Aorta (tissue), 5 donors: ENCODE measurements at places on chromosomes 6 and 20. TPM values are rescaled to one million over a fixed set of nuclear protein-coding genes. Genes with fewer than 3 reads are reported as not detected.

DNA sequence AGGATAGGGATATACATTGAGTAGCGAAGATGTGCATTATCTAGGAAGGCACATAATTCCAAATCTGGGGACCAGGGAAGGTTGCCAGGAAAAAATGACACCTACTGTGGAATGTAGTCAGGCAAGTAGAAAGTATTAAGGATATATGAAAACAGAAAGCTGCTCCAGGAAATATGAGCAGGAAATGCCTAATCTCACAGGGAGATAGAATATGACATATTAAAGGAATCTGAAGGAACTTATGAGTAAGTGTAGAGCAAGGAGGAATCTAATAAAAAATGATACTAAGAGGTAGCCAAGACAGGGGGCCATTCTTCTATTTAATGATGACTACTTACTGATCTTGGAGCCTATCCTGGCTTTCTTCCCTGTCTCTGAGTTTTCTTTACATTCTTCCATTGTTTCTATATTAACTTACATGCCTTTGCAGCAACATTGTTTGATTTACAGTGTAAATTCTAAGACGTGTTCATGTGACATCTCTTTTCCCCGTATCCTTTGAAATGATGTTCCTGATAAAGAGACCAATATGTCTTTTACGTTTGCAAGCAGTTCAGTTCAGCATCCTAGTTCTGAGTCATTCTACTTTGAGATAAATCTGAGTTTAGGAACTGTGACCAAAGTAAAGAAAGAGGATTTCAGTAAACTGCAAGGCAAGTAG is 58.6 kb downstream of the TINAG start:
- no peaks in the 10 kb centered on the region for H3K36me3 ChIP-seq
- H3K27me3 ChIP-seq, result no peaks in the 10 kb centered on the region
- H3K27ac ChIP-seq, result no peak overlapping the region
- no peaks in the 10 kb centered on the region for H3K4me1 ChIP-seq
- no peak overlapping the region for H3K4me3 ChIP-seq
- no peak for DNase-seq

GRCh38 chr6:63816401-63816981 is 180.9 kb downstream of the PHF3 start:
- DNase-seq, result no peak
- no peak overlapping the region for H3K4me3 ChIP-seq
- H3K27me3 ChIP-seq, result no peaks in the 10 kb centered on the region
- H3K36me3 ChIP-seq, result no peaks in the 10 kb centered on the region
- H3K4me1 ChIP-seq, result no peaks in the 10 kb centered on the region

GRCh38 chr6:41073968-41074691 is 1.4 kb downstream of the NFYA start:
- peak overlapping the region; percentile 50 for H3K4me3 ChIP-seq
- peak overlapping the region; percentile 75 for H3K27ac ChIP-seq
- H3K27me3 ChIP-seq, result no peaks in the 10 kb centered on the region
- H3K36me3 ChIP-seq, result no peaks in the 10 kb centered on the region
- no peaks in the 10 kb centered on the region for H3K4me1 ChIP-seq

DNA sequence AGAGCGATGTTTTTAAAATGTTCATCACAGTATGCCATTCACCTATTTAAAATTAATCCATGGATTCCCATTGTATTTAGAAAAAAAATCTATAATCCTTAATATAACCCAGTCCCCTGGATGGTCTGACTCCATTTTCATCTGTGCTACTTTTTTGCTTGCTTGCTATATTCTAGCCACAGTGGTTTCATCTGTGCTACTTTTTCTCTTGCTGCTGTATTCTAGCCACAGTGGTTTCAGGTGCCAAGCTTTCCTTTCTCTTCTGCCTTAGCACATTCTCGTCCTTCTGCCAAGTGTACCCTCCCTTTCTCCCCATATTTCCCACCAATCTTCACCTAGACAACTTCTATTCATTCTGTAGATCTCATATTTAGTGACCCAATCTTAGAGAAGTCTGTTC is 33.3 kb upstream of the SOX4 start:
- H3K4me3 ChIP-seq, result no peak overlapping the region
- no peaks in the 10 kb centered on the region for H3K36me3 ChIP-seq
- H3K27ac ChIP-seq, result no peak overlapping the region
- H3K4me1 ChIP-seq, result no peaks in the 10 kb centered on the region
- no peak for DNase-seq
- no peaks in the 10 kb centered on the region for H3K27me3 ChIP-seq

GRCh38 chr6:108831104-108831503 is 17.1 kb upstream of the ARMC2 start:
- no peaks in the 10 kb centered on the region for H3K27me3 ChIP-seq

DNA sequence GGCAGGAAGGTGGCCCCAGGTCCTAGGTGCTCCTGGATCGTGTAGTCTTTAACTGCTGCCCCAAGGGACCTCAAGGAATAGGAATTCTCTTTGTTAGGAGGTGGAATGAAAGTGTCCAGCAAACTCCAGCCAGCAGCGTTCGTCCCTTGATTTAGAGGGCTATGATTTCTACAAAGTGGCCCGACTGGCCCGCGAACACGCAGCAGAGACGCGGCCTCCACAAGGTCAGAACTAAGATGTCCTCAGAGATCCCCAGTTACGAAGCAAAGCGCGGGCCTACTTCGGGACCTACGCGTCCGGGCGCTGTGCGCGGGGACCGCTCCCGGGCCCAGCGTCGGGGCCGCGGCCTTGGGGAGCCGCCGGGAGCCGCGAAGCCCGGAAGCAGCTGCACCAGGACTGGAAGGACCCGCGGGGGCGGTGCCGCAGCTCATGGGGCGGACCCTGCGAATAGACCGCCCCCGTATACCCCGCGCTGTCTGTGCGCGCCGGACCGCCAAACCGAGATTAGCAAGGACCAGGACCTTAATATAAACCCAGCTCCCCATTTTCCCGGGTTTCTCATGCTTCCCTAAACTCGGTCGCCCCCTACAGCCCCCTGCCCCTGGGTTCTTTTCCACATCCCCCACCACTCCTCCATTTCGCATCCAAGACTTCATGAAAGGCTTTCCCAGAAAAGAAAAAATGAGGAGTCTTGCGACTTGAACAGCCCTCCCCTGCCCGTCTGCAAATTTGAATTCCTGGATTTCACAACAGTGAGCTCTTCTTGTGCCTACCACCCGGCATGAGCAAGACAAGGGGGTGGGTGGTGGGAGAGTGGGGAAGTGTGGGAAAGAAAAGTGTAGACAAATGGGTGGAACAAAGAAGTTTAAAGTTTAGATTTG is at the start of gene C6orf47:
TSS of gene C6orf47 (minus strand) at position 398 of the 881 bp plus-strand sequence. CDS start 831 bp downstream, outside the sequence.
- peak; percentile 91 for DNase-seq
- no peaks in the 10 kb centered on the region for H3K27me3 ChIP-seq
- peak within 1 kb of the TSS; percentile 95 for H3K27ac ChIP-seq
- peaks cover 1% of the 10 kb centered on the region for H3K36me3 ChIP-seq
- H3K4me3 ChIP-seq, result peak within 1 kb of the TSS; percentile 85

DNA sequence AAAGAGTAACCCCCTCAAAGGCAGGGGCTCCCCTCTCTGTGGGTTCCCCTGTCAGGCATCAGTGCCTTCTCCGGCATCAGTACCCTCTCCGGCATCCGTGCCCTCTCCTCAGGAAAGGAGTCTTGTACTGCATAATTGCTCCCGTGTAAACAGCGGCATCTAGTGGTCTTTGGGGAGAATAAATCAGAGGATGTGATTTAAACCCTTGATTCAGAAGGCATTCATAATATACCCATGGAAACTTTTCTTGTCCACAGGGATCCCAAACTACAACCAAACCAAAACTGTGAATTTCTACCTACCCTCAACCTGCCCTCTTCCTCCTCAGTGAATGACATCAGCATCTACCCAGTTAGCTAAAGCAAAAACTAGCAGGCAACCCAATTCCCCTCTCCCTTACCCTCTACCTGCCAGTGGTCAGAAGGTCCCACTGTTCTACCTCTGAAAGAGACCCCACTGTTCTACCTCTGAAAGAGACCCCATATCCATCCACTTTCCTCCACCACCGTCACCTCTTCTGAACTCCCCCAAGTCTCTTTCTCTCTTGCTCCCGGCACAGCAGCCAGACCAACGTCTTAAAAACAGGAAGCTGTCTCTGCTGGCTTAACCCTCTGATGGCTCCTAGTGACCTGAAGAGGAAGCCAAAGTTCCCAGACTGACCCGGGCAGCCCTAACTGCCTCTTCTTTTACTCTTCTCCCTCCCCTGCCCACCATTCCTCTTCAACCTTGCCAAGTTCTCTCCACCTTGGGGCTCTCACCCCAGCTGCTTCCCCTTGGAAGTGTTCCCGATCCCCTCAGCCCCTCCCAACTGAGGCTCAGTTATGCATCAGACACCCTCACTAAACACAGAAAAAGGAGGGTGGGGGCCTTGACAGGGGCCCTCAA is 27.2 kb downstream of the UBE2V1 start:
- no peak for DNase-seq
- no peak overlapping the region for H3K4me3 ChIP-seq
- H3K36me3 ChIP-seq, result no peaks in the 10 kb centered on the region
- peaks cover 5% of the 10 kb centered on the region for H3K4me1 ChIP-seq
- H3K27ac ChIP-seq, result no peak overlapping the region
- no peaks in the 10 kb centered on the region for H3K27me3 ChIP-seq

- H3K4me1 ChIP-seq, result no peaks in the 10 kb centered on the region
- no peaks in the 10 kb centered on the region for H3K36me3 ChIP-seq
- H3K27me3 ChIP-seq, result no peaks in the 10 kb centered on the region
- H3K27ac ChIP-seq, result peak overlapping the region; percentile 46
These were observed 1.1 kb upstream of the CD109 start for GRCh38 chr6:73694711-73695411.

- H3K27me3 ChIP-seq, result no peaks in the 10 kb centered on the region
- peaks cover 2% of the 10 kb centered on the region for H3K36me3 ChIP-seq
- DNase-seq, result no peak
- no peak overlapping the region for H3K27ac ChIP-seq
- H3K4me1 ChIP-seq, result no peaks in the 10 kb centered on the region
These were observed 70.2 kb downstream of the RIN2 start for GRCh38 chr20:19828232-19828631.

DNA sequence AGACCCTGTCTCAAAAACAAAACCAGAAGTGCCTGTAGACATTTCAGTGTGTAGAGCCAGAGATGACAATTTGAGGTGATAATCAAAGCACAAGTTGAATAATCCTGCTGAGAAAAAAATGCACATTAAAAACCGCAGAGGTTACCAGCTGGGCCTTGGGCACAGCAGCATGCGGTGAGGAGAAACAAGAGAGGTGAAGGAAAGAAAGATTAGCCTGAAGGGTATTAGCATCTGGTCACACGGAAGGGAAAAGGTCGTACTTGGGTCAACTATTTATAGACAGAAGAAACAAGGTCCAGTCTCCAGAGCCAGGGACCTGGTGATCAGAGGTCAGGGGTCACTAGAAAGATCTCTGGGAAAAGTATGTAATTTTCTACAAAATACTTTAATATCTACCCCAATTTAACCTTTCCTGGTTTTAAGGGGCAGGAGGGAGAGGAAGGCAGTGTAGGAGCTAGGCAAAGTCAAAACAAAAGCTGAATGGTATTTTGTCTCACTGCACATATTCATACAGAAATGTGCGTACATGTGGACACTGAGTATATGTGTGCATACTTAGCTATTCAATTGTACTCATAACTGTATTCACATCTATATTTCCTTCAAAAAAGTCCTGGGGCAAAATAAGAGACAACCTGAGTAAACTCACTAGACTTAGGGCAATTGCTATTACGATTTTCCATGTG is 10.1 kb downstream of the MAP7 start:
- no peaks in the 10 kb centered on the region for H3K27me3 ChIP-seq
- no peaks in the 10 kb centered on the region for H3K4me1 ChIP-seq
- DNase-seq, result no peak
- no peaks in the 10 kb centered on the region for H3K36me3 ChIP-seq
- no peak overlapping the region for H3K27ac ChIP-seq

DNA sequence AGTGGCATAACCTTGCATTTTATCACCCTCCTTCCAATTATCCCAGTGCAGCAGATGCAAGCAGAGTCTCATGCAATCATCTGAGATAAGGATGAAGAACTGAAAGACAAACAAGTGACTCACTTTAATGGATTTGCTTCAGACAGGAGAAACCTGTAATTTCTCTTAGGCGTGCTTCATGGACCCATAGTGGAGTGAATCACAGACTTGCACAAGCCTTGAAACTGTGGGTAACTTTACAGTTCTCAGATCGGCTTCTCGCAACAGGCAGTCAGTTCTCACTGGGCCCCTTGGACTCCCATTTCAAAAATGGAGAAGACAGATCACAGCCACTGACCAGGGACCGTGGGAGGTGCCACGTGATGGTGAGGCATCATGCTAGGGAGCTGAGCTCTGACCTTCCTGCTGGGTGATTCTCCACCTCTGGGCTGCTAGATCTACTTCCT is at the start of gene ADGRF4:
TSS of gene ADGRF4 (plus strand) at position 239 of the 446 bp plus-strand sequence. CDS start 8,666 bp downstream, outside the sequence.
- no peak within 1 kb of the TSS for H3K27ac ChIP-seq
- H3K36me3 ChIP-seq, result no peaks in the 10 kb centered on the region
- no peak within 1 kb of the TSS for H3K4me3 ChIP-seq
- no peaks in the 10 kb centered on the region for H3K4me1 ChIP-seq
- no peaks in the 10 kb centered on the region for H3K27me3 ChIP-seq

The PSORS1C2 gene
- total RNA-seq, result not detected

The BPIFA1 gene
- not detected for total RNA-seq

The CCN5 gene
- 59.4 TPM for total RNA-seq
